Right atrium auricular region (tissue), 2 donors: ENCODE measurements at places on chromosomes 16 and 17. TPM values are rescaled to one million over a fixed set of nuclear protein-coding genes. Genes with fewer than 3 reads are reported as not detected.

TTLL6 gene
- not detected for total RNA-seq

YPEL3 gene
- 129 TPM for total RNA-seq

CD300E gene
- total RNA-seq, result 1.0 TPM

KRT31 gene
- not detected for total RNA-seq

NT5M gene
- total RNA-seq, result 6.7 TPM

MYLK3 gene
- total RNA-seq, result 456 TPM

FZD2 gene
- total RNA-seq, result 4.0 TPM

SKAP1 gene
- not detected for total RNA-seq

PGAP6 gene
- 34.0 TPM for total RNA-seq

DNA sequence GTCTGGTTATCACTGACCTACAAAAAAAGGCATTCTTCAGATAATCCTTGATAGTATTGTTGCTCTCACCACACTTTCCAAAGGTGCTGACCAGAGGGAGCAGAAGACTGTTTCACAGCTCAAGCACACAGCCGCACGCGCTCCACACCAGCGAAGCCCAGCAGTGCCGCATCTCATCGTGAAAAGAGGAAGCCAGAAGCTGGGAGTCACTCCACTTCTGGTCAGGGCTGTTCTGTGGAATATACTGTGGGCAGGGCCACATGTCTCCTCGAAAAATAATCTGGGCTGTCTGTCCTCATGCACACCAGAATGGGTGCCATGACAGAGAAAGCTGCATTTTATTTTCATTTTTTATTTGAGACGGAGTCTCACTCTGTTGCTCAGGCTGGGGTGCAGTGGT lies 7.3 kb upstream of the PRSS36 start:
- no peak overlapping the region for H3K4me3 ChIP-seq
- H3K27ac ChIP-seq, result no peak overlapping the region
- DNase-seq, result no peak
- no peaks in the 10 kb centered on the region for H3K27me3 ChIP-seq
- H3K36me3 ChIP-seq, result no peaks in the 10 kb centered on the region

GRCh38 chr17:18944646-18945045 lies 7.3 kb upstream of the SLC5A10 start:
- H3K4me1 ChIP-seq, result no peaks in the 10 kb centered on the region
- H3K4me3 ChIP-seq, result no peak overlapping the region
- no peak for DNase-seq
- H3K27me3 ChIP-seq, result no peaks in the 10 kb centered on the region
- H3K36me3 ChIP-seq, result no peaks in the 10 kb centered on the region
- H3K27ac ChIP-seq, result no peak overlapping the region

DNA sequence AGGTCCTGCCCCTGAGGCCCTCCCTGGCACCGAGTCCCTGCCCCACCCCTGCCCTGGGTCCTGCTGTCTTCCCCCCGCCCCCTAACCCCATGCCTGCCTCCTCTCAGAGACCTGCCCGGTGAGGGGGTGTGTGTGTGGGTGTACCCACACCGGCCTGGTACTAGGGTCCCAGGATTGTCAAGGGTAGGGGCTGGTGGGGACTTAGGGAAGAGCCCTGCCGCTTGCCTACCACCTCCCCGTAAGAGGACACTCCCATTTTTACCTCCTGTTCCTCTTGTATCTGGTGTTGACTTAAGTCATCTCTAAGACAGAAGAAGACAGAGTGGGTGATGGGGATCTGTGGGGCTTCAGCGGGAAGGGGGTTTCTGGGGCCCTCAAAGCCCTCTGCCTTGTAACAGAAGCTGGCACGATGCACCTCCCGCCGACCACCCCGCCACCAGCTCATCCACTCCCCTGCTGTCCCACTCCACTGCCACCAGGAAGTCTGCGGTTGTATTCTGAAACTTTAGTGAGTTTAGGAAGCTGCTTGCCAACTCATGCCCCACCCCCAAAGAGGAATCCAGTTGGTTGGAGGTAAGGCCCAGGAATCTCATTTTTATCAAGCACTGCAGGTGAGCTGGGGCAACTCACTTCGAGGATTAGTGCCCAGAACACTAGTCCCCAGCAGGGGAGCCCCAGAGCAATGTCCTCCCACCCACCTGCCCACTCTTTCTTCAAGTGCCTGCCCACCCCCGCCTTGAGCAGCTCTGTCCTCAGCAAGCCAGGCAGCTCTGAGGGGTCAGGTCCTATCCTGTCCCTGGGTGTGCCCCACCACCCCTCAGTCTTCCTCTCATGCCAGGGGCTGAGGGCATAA lies 5.6 kb downstream of the SPATA32 start:
- no peak for DNase-seq
- H3K4me1 ChIP-seq, result no peaks in the 10 kb centered on the region
- no peak overlapping the region for H3K4me3 ChIP-seq
- no peak overlapping the region for H3K27ac ChIP-seq

DNA sequence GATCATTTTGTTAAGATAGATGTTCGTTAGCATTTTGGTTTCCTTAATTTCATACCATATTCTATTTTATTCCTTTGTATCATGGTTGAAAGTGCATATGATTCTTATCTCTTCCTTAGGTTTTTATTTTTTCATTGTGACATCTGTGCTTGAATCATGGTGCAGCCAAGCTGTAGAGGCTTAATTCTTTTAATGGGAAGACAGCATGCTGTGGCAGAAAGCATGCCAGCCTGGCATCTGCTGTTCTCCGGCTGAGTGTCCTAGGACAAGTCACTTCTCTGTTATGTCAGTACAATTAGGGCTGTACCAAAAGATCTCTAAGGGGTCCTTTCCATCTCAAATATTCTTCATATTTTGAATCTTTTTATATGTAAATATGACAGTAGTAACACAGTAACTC lies 68.5 kb upstream of the PMFBP1 start:
- H3K27me3 ChIP-seq, result no peaks in the 10 kb centered on the region
- H3K36me3 ChIP-seq, result no peaks in the 10 kb centered on the region
- H3K27ac ChIP-seq, result no peak overlapping the region
- H3K4me1 ChIP-seq, result no peaks in the 10 kb centered on the region
- DNase-seq, result no peak
- no peak overlapping the region for H3K4me3 ChIP-seq

DNA sequence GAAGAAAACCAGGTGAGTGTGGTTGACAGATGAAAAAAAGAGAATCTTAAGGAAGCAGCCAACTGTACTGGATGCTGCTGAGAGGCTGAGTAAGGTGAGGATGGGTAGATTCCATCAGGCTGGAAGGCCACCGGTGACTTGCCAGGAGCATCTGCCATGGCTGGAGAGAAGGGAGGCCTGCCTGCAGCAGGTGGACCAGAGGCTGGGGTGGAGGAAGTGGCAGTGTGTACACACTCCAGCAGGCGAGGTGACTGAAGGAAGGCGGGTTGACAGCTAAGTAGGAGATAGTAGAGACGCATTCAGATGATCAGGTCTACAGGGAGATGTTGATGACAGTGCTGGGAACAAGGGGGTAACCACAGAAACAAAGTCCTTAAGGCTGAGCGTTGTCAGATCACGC lies 69.5 kb downstream of the USP43 start:
- no peak overlapping the region for H3K27ac ChIP-seq
- H3K4me3 ChIP-seq, result no peak overlapping the region
- no peaks in the 10 kb centered on the region for H3K4me1 ChIP-seq
- no peak for DNase-seq
- H3K36me3 ChIP-seq, result no peaks in the 10 kb centered on the region
- H3K27me3 ChIP-seq, result no peaks in the 10 kb centered on the region

DNA sequence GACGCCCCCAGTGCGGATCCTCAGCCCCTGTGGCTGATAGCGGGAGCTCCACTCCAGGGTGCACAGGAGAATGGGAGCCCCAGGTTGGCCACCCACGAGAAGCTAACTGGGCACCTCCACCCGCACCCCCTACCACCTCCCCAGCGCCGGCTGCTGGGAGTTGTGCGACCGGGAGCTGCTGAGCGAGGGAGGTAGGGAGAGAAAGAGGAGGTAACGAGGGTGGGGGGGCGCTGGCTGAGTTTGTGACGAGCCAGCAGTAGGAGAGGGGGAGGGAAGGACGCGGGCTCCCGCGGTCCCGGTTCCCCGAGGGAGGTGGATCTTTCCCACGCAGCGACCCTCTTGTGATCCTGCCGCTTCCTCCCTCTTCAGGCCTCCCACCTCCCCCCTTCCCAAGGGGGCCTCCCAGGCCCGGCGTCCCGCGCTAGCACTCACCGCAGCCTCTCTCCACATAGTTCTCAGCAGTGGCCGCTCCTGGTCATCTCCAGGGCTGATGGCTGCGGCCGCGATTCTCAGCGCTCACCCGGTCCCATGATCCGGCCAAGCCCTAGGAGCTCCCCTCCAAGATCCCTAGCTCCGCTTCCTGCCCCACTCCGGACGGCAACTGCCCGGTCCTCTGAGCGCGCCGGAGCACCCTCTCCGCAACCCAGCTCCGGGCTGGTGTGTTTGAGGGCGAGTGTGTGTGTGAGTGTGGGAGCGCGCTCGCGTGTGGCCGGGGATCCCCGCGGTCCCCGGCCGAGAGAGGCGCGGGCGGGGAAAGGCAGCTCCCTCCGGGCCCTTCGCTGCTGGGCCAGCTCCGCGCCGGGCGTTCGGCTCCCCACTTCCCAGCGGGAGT lies at the start of gene GRIN2A:
TSS of gene GRIN2A (minus strand) at position 207 of the 832 bp plus-strand sequence. CDS start 2,017 bp downstream, outside the sequence.
- no peak for DNase-seq
- H3K4me1 ChIP-seq, result no peaks in the 10 kb centered on the region
- H3K4me3 ChIP-seq, result peak within 1 kb of the TSS; percentile 31
- no peaks in the 10 kb centered on the region for H3K36me3 ChIP-seq

DNA sequence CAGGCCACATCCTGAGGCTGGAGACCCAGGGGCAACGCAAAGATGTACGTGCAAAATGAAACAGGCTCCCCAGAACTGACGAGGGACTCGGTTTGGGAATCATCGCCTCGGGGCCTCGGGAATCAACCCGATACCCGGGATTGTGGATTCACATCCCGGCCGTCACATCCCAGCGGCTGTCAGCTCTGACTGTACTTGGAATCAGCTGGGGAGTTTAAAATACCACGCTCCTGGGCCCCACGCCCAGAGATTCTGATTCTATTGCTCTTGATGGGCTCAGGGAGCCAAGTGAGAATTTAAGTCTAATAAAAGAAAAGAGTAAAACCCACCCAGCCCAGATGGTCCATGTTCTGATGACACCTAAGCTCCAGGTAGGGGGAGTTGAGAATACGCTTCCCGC lies 42.2 kb downstream of the MRM3 start:
- H3K27me3 ChIP-seq, result no peaks in the 10 kb centered on the region
- peaks cover 4% of the 10 kb centered on the region for H3K4me1 ChIP-seq
- no peak overlapping the region for H3K4me3 ChIP-seq
- DNase-seq, result no peak

DNA sequence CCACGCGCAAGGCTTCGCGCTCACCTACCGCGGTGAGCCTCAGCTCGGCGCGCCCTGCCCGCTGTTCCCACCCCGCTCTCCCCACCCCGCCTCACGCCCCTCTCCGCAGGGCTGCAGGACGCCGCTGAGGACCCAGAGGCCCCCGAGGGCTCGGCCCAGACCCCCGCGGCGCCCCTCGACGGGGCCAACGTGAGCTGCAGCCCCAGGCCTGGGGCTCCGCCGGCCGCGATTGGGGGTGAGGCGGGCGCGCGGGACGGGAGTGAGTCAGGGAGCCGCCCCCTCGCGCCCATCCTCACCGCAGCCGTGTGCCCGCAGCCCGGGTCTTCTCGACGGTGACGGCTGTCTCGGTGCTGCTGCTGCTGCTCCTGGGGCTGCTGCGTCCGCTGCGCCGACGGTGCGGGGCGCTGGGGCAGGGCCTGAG lies 1.9 kb upstream of the PAQR4 start:
- H3K27me3 ChIP-seq, result peaks cover 51% of the 10 kb centered on the region
- H3K4me1 ChIP-seq, result peaks cover 66% of the 10 kb centered on the region
- no peak overlapping the region for H3K4me3 ChIP-seq
- no peaks in the 10 kb centered on the region for H3K36me3 ChIP-seq
- DNase-seq, result no peak
- H3K27ac ChIP-seq, result no peak overlapping the region

DNA sequence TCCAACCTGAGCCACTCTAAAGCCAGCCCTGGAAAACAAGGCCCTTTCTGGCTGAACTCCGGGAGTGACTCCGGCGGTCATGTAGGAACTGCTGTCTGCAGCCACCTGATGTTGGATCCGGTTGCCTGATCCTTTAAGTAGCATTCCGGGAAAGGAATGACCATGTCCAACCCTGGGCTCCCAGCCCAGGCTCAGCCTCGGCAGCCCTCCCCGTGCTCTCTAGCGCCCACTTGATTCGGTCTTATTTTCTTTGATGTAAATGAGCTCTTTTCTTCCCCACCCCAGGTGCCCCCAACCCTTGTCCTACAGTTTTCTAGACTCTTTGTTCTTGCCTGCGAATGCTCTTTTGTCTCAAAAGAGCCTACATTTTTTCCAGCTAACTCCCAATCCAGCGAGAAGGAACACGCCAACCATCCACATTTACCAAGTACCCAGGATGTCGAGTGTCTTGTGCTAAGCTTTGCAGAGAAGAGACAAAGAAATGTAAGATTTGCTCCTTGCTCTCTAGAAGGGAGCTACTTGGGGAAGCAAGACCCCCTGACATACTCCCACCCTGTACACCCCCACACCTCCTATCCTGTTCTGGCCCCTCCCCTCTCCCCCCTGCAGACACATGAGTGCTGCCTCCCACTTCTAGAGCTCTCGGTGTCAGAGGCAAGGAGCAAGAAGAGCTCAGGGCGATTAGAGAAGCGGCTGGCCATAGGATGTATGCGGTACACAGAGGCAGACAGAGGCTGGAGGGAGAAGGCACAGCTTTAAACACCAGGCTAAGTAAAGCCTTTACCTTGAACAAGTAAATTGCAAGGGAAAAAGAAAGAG lies 53.8 kb downstream of the COG7 start:
- H3K36me3 ChIP-seq, result peaks cover 50% of the 10 kb centered on the region
- no peaks in the 10 kb centered on the region for H3K27me3 ChIP-seq
- no peak overlapping the region for H3K4me3 ChIP-seq

- H3K27me3 ChIP-seq, result no peaks in the 10 kb centered on the region
- no peak overlapping the region for H3K4me3 ChIP-seq
- DNase-seq, result no peak
- H3K27ac ChIP-seq, result no peak overlapping the region
- no peaks in the 10 kb centered on the region for H3K36me3 ChIP-seq
Measured at GRCh38 chr17:29378500-29378899, 11.7 kb upstream of the TAOK1 start.

DNA sequence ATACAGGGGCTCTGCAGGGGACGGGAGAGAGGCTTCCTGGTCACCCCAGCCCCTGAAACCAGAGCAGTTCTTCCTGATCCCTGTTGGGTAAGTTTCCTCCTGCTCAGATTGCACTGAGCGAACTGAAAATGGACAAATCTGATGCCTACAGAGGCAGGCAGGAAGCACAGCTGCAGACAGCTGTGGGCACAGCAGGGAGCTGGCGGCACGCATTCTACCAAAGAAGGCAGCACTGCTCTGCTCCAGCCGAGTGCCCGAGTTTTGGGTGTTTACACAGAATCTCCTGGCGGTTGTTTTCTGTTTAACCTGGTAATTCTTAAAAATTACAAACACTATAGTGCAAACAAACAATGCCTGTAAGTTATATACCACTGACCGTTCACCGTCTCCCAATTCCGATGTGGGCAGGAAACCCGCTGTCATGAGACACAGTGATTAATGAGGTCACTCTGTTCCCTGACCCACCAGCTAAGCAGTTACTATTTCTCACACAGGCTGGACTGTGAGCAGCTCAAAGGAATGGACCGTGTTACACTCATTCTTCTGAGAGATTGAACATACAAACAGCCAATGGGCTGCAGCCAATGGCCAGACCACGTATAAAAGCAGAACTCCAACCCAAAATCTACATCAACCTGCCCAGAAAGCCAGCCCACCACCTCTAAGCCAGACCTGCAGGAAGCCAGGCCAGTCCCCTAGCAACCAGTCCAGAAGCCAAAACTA lies 25.5 kb downstream of the NSMCE1 start:
- peaks cover 69% of the 10 kb centered on the region for H3K4me1 ChIP-seq
- H3K36me3 ChIP-seq, result no peaks in the 10 kb centered on the region
